ENCODE measurements at places on chromosomes 12 and 14. TPM values are rescaled to one million over a fixed set of nuclear protein-coding genes. Genes with fewer than 3 reads are reported as not detected.

Gene FCF1
- total RNA-seq = 19.2 TPM

DNA sequence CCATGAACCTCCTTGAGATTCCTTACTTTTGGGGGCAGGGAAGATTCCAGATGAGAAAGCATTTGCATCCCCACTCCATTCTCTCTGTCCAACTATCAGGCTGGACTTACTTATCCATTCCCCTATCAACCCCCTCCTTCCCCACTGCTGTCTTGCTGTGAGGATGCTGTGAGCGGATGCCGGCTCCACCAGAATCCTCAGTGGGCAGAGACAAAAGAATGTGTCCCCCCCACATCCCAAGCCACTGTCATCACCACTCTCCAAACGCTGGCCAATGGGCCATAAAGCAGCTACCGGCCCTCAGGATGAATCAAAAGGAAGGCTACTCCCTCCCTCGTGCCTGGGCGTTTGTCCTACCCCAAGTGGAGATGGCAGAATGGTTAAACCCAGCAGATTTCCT, 173.0 kb upstream of the NTF3 start:
- no peak overlapping the region for H3K4me3 ChIP-seq
- H3K27me3 ChIP-seq = no peaks in the 10 kb centered on the region
- H3K4me1 ChIP-seq = no peaks in the 10 kb centered on the region
- H3K36me3 ChIP-seq = no peaks in the 10 kb centered on the region

DNA sequence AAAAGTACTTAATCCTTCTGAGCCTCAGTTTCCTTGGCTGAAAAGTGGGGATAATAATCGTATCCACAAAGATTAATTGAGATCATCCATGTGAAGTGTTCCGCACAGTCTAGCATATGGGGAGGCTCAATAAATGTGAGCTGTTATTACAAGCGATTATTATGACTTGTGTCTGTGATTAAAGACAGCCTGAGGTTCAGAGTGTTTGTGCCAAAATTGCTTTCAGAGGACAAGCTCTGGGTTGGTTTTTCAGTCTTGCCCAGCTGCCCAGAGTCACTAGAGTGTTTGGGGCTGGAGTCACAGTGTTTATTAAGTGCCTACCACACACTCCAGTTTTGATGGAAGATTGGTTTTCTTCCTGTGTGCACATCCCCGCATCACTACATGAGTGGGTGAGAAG, 53.5 kb downstream of the NTF3 start:
- H3K36me3 ChIP-seq = no peaks in the 10 kb centered on the region
- H3K4me3 ChIP-seq = no peak overlapping the region
- H3K4me1 ChIP-seq = no peaks in the 10 kb centered on the region
- H3K27me3 ChIP-seq = no peaks in the 10 kb centered on the region
- no peak for DNase-seq

- H3K36me3 ChIP-seq = no peaks in the 10 kb centered on the region
- no peak overlapping the region for H3K27ac ChIP-seq
- no peak for DNase-seq
- no peaks in the 10 kb centered on the region for H3K4me1 ChIP-seq
- no peak overlapping the region for H3K4me3 ChIP-seq
Observed at GRCh38 chr12:26389343-26389742, 194.0 kb downstream of the SSPN start.

Data from body of pancreas (tissue), 4 donors.